Calu3 (cell line): ENCODE measurements at places on chromosomes 1 and 21.
A peak's percentile ranks its signal among the peaks of the same experiment; 100 is the strongest.

GRCh38 chr1:29525941-29526340 is 289.6 kb downstream of the PTPRU start:
- DNase-seq: no peak

DNA sequence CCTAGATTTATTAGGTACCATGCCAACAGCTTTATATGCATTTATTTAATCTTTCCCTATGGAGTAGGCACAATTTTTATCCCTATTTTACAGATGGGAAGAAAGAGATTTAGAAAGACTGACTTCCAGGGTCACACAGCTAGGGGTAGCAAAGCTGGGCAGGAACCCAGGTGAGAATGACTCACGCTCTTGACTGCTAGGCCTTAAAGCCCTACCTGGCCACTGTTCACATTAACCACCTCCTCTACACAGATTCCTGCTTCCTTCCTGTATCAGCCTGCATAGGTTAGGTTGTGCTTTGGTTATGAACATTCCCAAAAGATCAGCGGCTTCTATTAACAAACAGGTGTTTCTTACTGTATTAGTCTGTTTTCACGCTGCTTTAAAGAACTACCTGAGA is 53.2 kb downstream of the DNAJC6 start:
- DNase-seq: peak; percentile 23

DNA sequence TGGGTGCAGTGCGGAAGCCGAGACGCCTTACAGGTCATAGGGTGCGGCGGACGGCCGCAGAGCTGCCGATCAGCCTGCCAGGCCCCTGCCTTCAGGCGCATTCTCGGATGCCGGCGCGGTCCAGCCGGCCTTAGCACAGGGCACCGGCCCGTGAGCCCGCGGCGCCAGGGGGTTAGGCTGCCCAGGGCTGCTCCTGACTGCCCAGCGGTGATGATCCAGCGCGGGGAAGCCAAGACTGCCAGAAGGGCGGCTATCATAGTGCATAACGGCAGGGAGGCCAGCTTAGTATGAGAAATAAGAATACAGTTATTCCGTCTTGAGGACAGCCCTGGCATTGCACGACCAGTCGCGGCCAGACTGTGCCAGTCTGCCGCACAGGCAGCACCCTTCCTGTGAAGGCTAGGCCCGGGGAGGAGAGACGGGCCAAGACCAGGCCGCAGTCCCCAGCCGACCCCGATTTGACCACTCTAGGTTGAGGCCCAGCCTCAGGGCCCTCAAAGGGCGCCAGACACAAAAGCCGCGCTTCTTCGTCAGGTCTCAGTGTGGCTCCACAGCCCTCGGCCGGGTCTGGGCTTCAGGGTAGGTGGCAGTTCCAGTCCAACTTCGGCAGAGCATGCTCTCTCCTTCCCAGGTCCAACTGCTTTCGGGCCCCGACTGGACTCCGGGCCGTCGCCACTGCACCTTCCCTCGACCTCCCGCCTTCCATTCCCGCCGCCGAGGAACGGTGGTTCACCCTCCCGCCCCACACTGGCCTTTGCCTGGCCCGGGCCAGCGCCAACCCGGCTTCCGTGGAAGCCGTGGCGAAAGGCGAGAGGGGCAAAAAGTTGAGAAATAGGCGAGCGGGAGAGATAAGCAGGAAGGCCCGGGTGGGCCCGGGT is 829 bp downstream of the ALX3 start:
- DNase-seq: no peak

- DNase-seq: peak; percentile 25
Observed at GRCh38 chr1:56491441-56491840, 87.9 kb downstream of the PLPP3 start.

DNA sequence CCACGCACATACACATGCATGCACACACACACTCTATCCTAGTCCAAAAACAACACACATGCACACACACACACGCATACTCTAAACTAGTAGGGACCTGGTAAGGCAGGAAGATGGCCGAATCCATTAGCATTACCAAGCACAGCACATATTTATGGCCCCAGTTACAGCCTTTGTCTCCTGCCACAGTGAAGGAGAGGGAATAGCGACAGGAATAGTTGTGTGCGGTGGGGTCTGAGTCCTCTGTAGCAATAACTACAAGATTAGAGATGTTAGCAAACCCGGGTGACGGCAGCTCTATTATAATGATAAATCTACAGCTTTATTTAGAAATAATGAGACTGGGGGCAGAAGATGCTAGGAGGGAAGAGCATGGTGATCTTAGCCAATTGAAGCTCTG is 20.5 kb downstream of the SYT6 start:
- DNase-seq: no peak

GRCh38 chr21:39315603-39316445 is 2.4 kb upstream of the BRWD1 start:
- no peak for DNase-seq

DNA sequence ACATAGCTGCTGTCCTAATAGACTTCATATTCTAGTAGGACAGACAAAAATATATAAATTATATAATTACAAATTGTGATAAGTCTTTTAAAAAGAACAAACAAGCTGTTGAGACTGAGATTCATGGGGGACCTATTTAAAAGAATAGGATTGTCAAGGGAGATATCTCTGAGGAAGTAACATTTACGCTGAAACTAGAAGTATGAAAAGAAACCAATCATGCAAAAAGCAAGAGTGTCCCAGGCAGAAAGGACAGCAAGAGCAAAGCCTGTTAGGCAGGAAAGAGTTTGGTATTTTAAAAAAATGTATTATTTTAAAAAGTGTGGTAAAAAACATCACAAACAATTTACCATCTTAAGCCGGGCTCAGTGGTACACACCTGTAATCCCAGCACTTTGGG is 9.1 kb upstream of the METTL13 start:
- DNase-seq: no peak

DNA sequence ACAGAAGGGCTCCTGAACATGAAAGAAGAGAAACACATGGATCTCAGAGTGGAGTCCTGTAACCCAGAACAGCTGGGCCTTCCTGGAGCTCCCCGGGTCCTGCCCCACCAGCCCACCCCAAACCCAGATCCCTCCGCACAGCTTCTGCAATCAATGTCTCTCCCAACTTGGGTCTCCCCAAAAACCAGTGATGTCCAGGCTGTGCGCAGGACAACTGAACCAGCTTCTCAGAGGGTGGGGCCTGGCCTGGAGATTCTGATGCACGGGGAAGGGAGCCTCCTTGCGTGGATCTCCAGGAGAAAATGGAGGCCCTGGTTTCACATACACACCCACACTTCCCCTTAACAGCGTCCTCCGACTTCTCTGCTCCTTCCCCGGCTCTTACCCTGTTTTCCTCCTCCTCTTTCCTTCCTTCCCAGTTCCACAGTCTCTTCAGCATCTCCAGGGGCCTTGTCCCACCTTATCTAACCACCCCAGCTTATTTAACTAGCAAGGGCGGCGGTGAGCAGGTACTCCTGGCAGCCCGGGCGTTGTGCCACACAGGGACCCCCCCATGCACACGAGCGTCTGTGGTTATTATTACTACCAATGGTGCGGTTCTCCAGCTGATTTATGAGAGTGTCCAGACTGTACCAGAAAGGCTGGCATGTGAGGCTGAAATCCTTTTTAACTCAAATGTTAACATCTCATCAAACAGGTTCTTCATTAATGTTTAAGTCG is 11.2 kb upstream of the MX2 start:
- DNase-seq: no peak

- no peak for DNase-seq
Observed at GRCh38 chr1:181040284-181040865, 6.6 kb downstream of the MR1 start.

DNA sequence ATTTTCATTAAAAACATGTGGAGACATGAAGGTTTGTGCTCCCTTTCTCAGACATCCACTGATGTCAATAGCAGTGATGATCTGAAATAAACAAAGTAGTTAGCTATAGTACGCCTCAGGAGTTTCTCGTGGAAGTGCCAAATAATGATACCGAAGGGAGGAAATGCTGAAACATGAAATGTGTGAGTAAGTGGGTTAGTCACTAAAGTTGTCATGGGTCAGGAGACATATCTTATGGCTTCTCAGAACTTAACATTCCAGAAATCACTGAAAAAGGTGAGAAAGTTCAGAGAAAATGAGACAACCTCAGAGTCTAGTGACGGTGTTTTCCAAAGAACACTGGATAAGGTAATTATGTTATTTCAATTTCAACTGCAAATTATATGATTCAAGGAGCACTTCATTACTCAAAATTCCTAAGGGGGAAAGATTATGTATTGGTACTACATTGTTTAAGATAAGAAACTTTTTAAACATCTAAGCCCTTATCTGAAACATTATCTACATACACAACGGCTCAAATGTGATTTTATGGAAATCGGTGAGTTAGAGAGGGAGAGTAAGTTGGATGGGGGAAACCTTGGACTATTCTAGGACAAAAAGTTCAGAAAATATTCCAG is 20.6 kb downstream of the NIBAN1 start:
- no peak for DNase-seq

DNA sequence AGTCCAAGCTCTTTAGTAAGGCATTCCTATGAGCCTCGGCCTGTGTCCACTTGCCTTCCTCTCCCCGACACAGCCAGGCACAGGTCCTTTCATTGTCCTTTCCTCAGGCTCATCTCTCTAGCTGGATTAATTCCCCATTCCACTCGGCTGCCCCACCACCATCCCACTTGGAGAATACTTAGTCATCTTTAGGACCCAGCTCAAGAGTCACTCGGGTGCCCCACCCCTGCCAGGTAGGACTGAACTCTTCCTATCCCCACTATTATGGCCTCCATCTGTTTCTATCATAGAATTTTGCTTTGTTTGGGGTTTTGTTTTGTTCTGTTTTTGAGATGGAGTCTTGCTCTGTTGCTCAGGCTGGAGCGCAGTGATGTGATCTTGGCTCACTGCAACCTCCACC is 45.9 kb upstream of the ATP2B4 start:
- no peak for DNase-seq

DNA sequence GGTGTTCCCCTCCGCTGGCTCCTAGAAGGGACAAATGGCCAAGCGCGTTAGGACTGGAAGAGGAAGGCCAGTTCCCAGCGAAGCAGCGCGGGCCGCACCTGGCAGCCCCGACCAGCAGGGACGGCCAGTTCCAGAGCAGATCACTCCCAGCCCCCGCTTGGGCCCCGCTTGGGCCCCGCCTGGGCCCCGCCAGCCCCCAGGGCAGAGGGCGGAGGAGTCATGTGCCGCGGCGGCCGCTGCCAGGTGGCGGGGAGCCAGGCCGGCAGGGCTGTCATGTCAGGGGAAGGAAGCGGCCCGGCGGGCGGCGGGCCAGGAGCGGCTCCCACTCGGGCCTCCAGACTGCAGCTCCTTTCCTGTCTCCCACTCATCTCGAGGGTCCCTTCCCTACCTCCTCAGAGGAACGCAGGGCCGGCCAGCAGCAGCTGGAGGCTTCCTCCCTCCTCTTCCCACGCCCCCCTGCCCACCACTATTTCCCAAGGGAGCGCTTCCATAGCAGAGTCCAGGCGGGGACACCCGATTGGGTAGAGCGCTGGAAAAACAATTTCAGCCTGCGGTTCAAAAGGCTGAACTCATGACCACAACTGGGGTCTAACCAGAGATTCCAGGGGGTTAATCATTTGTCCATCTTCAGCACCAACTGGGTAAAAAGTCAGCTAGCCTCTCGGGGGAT is 16.5 kb downstream of the ZNF697 start:
- DNase-seq: peak; percentile 62

- DNase-seq: no peak
Observed at GRCh38 chr1:214801191-214801590, 198.2 kb downstream of the CENPF start.

GRCh38 chr1:31801458-31801857 is 14.4 kb downstream of the SPOCD1 start:
- DNase-seq: no peak

DNA sequence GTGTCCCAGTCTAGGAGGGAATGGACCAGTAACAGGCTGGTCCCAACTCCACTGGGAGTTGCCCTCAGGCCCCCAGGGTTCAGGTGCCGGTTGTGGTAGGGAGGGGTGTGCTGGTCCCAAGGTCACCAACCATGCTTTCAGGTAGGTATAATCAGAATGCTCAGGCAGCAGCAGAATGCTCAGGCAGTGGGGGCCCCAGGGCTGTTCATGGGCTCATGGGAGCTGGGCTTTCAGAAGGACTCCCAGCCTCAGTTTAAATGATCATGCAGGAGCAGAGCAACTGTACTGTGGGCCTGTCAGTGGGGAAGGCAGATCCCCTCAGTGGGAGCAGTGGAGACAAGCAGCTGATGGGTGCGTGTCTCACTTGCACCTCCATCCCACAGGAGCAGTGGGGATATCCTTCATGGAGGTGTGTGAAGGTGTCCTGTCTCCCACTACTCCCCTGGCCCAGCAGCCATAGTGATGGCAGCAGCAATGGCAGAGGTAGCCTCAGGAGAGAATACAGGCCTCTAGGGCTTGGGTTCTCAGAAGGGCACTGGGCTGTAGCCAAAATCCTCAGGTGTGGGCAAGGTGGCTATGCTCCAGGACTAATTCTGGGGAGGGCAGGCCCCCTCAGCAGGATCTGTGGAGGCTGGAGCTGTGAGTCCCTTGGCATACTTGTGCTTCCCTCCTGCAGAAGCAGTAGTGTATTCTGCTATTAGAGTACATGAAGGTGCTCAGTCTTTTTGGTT is 917.3 kb upstream of the B3GALT2 start:
- DNase-seq: no peak
